ENCODE measurements at places on chromosomes 12 and 14. TPM values are rescaled to one million over a fixed set of nuclear protein-coding genes. Genes with fewer than 3 reads are reported as not detected.
A peak's percentile ranks its signal among the peaks of the same experiment; 100 is the strongest.

GRCh38 chr12:45655186-45655585 lies 74.3 kb upstream of the ARID2 start:
- DNase-seq: peak; percentile 19

- no peak for DNase-seq
Observed at GRCh38 chr12:68591734-68592418, 18.8 kb upstream of the RAP1B start.

DNA sequence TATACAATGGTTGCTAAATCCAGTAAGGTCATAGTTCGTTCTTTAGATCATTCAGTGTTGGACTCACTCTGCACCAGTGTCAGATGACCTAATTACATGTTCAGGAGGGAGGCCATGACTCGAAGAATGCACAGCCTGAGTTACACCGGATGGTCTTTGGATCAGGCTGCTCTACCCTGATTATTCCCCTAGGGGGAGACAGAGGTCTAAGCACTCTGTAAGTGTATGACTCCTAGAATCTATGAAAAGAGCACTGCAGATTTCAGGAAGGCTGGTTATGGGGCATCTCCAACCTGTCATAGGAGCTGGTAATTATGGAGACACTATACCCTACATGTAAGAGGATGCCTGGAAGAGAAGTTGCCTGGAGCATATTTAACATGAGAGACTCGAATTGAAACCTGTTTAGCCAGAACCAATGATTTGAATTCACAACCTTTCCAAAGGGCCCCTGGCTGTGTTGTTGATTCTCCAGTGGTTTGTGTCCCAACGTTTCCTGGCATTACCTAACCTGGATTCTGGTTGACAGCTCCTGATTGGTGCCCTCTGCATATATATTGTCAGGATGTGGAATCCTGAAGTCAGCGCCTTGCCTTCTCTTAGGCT lies at the start of gene MUCL1:
Gene MUCL1, plus strand, starts transcription at position 584 of the 606 bp plus-strand sequence. CDS start 67 bp downstream, outside the sequence.
- peak; percentile 22 for DNase-seq

DNA sequence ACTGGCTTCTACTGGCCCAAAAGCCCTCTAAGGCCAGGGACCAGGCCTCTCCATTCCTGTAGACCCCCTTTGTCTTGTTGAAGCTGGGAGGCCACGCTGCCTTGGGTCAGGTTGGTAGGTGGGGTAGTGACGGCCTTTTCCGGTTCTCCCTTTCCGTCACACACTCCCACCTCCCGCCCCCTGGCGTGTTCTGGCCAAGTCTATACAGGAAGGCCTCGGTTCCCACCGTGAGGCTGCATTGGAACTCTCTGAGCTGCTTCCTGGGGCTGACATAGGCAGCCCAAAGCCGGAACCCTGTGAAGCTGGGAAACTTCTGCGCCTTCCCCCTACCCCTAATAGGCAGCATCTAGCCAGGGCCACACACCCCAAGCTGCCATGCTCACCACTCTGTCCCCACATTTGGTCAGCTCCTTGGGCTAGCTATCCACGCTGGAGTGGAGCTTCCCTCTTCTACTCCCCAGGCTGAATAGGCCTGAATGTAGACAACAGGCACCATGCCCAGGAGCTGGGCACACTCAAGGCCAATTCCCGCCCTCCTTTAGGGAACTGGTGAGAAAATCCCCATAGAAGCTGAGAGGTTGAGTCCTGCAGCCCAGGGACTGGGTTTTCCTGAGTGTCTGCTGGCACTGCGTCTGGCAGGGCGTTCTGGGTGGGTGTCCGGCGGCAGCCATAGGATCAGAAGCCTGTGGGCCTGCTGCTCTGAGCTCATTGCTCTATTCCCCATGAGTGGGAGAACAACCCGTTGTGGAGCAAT lies 35.7 kb downstream of the RIN3 start:
- peak; percentile 90 for DNase-seq

The SERPINA10 gene
- total RNA-seq: not detected

DNA sequence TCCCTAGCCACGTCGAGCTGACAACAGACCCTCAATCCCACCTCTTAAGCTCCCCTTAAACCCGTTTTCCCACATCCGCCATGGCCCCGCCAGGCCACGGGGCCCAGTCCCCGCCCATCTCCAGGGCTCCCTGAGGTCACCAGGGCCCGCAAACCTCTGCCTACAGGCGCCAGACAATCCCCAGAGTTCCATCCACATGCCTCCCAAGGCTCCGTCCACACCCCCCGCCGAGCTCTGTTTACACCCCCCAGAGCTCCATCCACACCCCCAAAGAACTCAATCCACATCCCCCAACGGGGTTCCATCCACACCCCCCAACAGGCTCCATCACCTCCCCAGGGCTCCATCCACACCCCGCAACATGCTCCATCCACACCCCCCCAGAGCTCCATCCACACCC lies 9.2 kb downstream of the JAG2 start:
- no peak for DNase-seq

- DNase-seq: no peak
Observed at GRCh38 chr14:61492474-61492873, 171.1 kb downstream of the PRKCH start.

DNA sequence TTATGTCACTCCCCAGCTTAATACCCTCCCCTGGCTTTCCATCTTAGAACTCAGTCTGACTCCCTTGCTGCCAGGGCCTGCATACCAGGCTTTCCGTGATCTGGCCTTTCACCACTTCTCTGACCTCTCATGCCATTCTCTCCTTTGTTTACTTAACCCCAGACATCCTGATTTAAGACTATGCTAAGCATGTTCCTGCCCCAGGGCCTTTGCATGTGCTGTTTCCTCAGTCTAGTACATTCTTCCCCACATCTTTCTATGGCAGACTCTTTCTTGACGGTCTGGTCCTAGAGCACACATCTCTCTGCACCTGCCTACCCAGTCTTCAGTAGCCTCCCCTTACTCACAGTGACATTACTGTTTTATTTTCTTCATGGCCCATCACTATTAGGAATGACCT lies 42.2 kb downstream of the PLXNC1 start:
- DNase-seq: no peak

DNA sequence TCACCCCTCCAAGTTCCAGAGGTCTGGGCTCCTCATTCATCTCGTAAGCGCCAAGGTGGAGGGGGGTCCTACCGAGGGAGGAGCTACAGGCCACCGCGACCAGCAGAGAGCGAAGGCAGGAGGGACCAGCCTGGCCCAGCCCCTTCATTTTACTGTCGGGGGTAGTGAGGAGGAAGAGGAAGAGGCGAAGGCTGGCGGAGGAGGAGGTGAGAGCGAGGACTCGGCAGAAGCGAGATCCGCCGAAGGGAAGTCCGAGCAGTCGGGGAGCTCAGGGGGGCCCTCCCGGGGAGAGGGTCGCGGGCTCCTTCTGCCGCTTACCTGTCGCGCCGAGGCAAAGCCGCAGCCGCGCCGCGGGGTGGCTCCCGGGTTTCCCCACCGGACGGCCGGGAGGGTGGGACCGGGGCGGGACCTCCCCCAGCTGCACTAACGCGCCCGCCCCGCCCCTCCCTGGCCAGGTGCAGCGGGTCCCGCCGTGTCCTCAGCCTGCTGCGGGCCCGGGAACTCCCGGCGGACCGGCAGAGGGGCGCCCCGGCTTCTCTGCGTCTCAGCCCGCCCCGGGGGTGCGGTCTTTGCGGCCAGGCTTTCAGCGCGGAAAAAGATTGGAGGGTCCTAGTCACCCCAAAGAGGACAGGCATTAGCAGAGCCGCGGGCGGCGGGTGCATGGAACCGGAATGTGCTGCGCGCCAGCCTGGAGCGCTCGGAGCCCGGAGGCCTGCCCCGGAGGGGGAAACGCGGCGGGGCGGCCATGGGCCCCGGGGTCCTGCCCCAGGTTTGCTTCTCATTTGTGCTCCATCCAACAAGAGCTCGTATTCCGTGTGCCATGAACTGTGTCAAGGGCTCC lies at the start of gene GALNT6:
Gene GALNT6, minus strand, starts transcription at position 124 of the 841 bp plus-strand sequence. CDS start 11,625 bp downstream, outside the sequence.
- DNase-seq: no peak
